ENCODE measurements at places on chromosomes 7 and 10.
A peak's percentile ranks its signal among the peaks of the same experiment; 100 is the strongest.

DNA sequence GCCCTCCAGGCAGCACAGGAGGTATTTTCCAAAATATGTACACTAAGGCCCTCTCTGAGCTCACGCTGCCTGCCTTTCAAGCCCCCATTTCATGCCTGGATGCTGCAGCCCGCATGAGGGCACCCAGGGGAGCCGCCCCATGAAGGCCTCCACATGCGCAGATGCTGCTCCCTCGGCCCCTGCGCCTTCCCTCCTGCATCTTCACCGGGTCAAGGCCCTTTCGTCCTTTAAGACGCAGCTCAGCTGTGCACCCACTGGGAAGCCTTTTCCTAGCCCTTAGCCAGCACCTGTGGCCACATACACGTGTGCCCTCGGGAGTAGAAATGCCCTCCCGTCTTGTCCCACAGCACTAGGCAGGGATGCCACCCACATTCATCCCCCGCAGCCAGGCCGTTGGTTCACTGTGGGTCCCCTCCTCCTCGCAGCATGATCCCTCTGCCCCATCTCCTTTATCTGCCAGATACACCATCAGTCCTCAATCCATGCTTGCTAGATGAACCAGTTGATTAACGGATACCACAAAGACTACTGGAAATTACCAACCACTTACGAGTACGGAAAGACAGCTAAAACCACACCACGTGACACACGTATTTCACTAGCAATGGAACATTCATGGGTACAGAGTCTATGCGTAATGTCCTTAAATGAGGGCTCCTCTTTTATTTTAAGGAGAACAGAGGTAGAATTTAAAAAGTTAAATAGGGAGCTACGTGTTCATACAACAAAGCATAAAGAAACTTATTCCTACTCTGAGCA, 278.0 kb downstream of the TNS3 start:
- no peak for DNase-seq

- DNase-seq: no peak
Observed at GRCh38 chr10:71366690-71367089, 30.0 kb upstream of the CDH23 start.

DNA sequence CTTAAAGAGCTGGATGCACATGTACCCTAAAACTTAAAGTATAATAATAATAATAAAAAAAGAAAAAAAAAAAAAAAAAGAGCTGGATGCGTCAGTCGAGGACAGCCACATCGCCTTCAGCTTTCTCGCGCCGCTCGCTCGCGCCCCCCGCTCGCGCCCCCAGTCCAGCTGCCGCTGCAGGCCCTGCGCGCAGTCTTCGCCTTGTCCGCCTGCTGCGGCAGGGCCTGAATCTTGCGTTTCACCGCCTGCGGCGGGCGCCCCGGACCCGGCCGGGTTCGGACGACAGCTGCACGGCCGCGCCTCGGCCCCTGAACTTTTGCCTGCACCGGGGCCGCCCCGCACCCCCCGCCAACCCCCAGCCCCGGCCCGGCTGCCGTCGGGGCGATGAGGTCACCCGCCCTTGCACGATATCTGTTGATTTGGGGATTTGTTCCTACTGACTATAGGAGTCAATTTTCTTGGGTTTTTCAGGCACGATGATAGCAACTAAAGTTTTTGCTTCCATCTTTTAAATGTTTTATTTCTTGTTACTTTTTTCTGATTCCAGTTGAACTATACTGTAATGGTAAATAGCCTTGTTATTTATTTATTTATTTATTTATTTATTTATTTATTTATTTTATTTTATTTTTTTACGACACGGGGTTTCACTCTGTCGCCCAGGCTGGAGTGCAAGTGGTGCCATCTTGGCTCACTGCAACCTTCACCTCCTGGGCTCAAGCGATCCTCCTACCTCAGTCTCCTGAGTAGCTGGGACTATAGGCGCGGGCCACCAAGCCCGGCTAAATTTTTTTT, 33.5 kb upstream of the CPN1 start:
- no peak for DNase-seq

GRCh38 chr7:30164567-30164966, 29.8 kb downstream of the MTURN start:
- DNase-seq: peak; percentile 56

DNA sequence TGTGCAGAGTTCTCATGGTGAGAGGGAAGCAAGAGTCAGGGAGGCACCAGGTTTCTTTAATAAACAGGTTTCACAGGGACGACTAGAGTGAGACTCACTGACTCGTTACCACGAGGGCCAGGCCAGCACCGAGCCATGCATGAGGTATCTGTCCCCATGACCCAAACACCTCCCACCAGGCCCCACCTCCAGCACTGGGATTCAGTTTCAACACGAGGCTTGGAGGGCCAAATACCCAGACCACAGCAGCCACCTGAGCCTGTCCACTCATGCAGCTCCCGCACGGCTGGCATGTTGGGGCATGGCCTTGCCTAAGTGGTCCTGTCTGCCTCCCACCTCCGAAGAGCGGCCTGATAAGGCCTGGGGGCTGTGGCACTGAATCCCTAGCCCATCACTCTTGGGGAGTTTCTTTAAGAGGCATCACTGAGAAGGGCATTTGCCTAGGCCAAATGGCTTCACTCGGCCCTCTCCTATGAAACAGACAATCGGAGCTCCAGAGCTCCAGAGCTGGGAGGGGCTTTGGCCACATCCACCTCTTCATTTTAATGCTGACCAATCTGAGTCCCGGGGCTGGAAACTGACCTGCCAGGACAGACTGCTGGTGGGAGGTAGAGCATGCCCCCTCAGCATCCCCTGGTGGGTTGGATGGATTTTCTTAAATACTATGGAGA, 157.8 kb downstream of the DNAJB6 start:
- no peak for DNase-seq

- no peak for DNase-seq
Observed at GRCh38 chr7:22250390-22250789, 106.6 kb downstream of the RAPGEF5 start.

GRCh38 chr10:21169271-21169670, 272.2 kb upstream of the NEBL start:
- DNase-seq: no peak

DNA sequence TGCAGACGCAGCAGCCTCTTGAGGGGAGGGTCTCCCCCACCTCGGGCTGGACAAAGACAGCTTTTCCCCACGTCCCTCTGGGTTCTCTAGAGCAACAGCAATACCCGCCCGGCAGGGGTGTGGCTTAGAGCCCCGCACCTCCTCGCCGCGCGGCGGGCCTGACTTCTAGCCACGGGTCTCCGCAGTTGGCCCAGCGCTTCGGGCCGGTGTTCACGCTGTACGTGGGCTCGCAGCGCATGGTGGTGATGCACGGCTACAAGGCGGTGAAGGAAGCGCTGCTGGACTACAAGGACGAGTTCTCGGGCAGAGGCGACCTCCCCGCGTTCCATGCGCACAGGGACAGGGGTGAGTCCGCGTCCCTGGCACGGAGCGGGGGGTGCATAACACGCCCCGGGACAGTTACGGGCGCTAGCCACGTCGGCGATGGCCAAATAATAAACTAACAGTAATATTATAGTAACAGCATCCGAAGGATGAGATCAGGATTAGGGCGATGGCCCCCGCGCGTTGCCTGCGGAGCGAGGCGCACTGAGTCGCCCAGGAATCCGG, 1.2 kb downstream of the CYP2E1 start:
- DNase-seq: no peak

DNA sequence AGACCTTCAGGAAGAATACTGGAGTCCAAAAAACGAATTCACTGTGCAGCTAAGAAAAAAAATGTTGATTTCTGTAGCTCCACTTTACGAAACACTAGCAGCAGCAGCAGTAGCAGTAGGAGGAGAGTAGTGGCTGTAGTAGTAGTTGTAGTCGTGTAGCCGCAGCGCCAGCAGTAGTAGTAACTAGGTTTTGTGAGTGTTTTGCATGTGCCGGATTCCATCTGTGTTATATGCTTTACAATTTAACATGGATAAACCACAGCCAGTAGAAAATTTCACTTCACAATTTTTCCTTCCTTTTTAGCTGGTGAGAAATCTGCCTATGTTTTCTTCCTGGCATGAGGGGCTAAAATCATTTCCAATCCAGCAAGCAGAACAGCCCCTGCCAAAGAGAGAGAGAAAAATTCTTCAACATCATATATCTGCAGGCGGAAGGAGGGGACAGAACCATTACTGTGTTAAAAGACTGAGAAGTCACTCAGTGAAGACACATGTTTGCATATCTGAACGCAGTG, 148.4 kb upstream of the C7orf33 start:
- no peak for DNase-seq

DNA sequence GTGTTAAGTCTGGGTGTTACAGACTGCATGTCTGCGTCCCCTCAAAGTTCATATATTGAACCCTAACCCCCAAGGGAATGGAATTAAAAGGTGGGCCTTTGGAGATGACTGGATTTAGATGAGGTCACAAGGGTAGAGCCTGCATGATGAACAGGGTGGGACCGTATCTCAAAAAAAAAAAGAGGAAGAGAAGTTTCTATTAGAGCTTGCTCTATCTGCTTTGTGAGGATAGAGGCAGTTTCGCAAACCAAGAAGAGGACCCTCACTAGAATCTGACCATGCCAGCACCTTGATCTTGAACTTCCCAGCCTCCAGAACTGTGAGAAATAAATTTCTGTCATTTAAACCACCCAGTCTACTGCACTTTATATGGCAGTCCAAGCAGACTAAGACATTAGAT, 1.4 kb downstream of the KIN start:
- DNase-seq: no peak

DNA sequence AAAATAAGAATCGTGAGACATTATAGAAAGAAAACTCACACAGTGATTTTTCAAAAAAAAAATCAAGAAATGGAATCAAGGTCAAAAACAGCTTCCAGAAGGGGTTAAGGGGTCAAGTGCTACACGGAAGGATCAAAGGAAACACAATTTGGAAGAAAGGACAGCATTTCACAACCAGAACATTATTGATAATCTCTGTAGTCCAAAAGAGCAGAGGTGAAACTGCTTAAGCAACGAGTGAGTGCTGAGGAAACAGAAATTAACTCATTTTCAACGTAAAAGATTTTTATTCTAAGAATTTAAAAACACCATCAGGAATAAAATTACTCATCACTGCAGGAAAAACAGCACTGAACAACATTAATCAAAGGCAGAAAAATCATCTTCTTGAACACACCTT, 23.5 kb downstream of the MINDY3 start:
- DNase-seq: no peak

DNA sequence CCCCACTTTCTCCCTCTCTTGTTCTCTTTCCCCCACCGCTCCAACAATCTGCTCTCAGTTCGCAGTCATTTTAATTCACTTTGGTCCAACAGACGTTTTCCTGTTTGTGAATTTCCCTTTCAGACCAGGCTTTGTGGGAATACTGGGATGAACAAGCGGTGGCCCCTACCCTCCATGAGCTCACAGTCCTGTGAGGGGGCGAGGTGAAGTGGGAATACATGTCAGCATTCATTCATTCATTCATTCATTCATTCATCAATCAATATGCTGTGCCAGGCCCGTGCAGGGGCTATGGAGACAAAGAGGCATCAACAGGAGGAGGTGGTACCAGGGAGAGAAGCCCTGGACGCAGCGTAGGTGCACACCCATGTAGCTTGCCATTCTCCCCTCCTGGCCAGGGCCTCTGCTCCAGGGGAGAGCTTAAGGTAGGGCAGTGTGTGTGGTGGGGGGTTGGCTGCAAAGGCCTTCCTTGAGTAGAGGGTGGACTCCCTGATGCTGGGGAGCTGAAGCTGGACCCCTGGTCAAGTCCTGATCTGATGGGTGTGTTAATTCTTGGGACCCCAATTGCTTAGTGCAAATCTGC, 16.1 kb downstream of the PRF1 start:
- DNase-seq: no peak

DNA sequence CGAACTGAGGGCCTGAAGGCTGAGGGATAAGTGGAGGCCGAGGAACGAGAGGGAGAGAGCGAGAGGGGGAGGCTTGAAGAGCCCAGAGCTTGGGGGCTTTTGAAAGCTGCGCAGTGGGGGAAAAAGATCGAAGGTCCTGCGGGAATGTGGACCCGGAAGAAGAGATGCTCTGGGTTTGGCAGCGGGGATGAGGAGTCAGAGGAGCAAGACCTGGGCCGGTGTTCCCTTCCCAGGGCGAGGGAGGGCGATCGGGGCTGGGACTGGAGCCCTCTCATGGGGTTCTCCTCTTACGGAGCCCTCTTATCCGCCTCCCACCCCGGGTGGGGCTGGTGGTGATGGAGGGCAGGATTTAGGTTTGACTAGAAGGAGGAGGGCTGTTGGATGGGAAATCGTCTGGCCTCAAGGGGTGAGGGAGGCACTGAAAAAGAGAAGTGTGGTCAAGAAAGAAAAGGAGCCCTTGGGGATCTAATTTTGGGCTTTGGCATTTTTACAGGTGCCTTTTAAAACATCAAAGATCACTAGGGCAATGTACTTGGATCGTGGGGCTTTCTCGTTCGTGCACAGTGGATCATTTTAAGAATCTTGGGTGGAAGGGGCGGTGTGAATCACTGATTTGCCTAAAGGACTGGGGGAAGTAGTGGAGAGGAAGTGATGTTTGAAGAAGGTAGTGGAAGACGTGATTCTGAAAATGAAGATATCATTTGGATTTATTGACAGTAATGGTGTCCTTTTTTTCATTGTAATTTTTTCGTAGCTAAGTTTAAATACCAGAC, 637 bp downstream of the SAMD8 start:
- peak; percentile 58 for DNase-seq

DNA sequence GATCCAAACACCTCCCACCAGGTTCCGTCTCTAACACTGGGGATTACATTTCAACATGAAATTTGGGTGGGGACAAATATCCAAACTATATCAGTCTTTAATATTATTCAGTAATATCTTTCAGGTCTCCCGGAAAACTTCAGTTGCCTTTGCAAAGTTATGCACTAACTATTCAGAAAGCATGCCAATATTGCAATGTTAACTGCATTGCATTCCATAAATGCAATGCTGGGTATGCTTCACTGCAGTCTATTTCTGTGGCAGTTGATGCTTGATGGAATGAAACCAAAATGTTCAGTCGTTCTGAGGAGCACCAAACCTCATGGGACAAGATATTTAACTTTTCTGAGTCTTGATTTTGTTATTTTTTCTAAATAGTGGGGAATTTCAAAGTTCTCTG, 147.5 kb downstream of the SLC16A9 start:
- DNase-seq: peak; percentile 28

GRCh38 chr7:31788883-31789680, 102.1 kb downstream of the PPP1R17 start:
- peak; percentile 12 for DNase-seq

DNA sequence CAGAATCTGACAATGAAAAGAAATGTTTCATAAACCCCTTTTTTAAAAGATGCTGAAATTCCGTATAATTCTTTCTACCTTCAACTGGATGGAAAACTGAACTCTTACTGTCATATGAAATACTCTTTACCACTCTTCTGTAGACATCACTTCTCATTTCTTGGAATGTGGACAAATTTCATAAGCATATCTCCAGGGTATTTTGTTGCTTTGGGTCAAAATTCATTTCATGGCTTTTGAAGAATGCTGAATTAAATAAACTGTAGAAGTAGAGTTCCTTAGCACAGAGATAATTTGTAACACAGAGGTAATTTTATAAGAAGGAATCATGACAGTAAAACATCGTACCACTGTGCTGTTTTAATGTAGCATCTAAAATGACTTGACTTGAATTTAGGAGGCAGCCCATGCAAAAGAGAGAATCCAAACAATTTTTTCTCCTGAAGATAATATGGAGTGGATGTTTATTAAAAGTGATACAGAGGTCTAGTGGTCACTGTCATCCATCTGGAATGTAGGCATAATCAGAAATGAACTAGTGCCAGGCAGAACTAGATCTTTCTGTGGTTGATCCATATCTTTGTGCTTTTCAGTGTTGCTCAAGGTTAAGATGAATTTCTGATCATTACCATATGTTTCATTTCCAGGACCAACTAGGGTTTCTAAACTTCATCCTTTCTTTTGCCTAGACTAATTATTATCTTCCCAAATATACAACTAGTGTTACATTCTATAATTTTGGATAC, 492.0 kb downstream of the KIF20B start:
- DNase-seq: peak; percentile 93

All from fibroblast of skin of right biceps (primary cell).